ENCODE measurements at places on chromosomes 5 and 9.
A peak's percentile ranks its signal among the peaks of the same experiment; 100 is the strongest.

DNA sequence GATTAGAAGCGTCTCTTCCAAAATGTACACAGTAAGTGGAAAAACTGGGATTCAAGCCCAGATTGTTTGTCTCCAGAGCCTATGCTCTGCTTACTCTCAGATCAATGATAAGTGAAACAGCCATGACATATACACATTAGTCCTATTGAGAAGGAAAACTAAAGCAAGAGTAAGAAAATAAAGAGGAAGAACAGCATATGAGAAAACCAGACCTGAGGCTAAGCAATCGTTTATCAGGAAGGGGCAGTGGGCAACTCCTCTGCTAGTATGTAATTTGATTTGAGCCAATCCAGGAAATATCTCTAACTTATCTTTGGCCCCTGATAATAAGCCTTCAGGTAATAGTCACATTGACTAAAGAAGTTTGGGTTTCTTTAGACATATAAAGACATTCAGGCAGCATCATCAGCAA lies 789.9 kb upstream of the C9orf72 start:
- DNase-seq, result no peak

GRCh38 chr9:129868872-129869486 lies 33.7 kb downstream of the USP20 start:
- peak; percentile 86 for DNase-seq

DNA sequence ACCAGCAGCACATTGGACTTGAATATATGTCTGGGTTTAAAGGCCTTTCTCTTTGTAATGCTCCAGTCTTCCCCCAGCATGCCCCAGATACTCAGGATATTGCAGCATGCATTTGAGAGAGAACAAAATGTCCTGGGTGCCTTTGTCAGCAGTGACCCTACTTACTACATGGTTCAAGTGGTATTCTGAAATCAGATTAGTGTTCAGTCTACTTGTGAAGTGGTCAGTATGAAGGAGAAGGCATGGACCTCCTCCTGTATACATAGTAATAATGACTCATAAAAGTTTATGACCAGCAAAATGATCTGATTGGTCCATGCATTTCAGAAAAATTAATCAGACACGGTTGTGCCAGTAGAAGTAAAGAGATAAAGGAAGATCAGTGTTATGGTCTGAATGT lies 25.4 kb downstream of the GPR21 start:
- DNase-seq, result no peak

DNA sequence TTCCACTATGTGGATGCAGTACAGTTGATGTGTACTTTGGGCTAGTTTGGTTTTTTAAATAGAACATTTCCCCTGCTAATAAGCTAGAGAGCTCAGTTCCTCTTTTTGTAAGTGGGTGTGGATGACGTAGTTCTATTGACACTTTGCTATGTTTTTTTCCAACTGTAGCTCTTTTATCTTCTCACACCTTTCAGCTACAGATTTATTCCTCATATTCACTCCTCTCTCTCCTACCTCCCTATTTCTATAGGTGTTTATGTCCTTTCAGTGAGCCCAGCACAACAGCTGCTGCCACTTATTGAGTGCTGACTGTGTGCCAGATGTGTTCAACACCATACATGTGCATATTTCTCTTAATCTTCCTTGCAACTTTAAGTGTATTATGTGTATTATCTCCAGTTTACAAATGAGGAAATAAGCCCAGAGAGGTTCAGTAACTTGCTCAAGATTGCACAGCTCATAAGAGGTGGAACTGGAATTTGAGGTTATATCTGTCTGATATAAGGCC lies 215.7 kb downstream of the SEMA6A start:
- no peak for DNase-seq

DNA sequence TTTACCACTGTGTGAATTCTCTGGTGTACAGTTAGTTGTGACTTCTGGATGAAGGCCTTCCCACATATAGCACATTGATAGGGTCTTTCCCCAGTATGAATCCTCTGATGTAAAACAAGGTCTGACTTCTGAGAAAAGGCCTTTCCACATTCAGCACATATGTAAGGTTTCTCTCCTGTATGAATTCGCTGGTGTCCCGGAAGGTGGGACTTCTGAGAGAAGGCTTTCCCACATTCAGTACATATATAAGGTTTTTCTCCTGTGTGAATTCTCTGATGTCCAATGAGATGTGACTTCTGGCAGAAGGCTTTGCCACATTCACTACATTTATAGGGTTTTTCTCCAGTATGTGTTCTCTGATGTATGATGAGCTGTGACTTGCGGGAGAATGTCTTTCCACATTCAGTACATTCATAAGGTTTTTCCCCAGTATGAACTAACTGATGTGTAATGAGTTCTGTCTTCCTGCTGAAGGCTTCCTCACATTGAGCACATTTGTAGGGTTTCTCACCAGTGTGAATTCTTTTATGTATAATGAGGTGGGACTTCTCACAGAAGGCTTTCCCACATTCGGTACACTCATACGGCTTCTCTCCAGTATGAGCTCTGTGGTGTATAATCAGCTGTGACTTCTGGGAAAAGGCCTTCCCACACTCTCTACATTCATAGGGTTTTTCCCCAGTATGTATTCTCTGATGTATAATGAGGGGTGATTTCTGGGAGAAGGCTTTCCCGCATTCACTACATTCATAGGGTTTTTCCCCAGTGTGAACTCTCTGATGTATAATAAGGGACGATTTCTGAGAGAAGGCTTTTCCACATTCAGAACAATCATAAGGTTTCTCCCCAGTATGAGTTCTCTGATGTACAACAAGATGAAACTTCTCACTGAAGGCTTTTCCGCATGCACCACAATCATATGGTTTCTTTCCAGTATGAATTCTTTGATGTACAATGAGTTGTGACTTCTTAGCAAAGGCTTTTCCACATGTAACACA lies 9.1 kb downstream of the ZNF300 start:
- no peak for DNase-seq

DNA sequence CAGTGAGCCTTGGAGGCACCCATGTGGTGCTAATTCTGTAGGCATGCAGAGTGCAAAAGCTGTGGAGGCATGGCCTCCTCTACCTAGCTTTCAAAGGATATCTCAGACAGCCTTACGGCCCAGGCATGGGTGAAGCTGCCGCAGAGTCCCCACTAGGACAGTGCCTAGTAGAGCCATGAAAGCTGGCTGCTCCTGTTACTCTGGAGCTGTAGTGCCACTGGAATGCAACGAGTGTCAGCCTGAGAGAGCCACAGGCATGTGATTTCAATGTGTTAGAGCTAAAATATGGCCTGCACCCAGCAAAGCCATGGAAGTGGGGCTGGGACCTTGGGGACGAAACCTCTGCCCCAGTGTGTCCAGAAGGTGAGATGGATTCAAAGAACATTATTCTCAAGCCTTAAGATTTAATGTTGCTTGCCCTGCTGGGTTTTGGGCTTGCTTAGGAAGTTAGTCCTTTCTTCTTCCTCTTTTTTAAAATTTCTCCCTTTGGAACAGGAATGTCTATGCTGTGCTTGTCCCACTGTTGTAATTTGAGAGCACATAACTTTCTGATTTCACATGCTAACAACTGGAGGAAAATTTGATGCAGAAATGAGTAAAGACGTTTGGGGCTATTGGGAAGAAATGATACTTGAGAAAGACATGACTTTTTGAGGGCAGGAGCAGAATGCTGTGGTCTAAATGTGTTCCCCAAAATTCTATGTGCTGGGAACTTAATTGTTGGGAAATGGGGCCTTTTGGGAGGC lies 298.4 kb downstream of the PSAT1 start:
- DNase-seq, result no peak

GRCh38 chr5:143068712-143069111 lies 298.5 kb downstream of the ARHGAP26 start:
- DNase-seq, result no peak

DNA sequence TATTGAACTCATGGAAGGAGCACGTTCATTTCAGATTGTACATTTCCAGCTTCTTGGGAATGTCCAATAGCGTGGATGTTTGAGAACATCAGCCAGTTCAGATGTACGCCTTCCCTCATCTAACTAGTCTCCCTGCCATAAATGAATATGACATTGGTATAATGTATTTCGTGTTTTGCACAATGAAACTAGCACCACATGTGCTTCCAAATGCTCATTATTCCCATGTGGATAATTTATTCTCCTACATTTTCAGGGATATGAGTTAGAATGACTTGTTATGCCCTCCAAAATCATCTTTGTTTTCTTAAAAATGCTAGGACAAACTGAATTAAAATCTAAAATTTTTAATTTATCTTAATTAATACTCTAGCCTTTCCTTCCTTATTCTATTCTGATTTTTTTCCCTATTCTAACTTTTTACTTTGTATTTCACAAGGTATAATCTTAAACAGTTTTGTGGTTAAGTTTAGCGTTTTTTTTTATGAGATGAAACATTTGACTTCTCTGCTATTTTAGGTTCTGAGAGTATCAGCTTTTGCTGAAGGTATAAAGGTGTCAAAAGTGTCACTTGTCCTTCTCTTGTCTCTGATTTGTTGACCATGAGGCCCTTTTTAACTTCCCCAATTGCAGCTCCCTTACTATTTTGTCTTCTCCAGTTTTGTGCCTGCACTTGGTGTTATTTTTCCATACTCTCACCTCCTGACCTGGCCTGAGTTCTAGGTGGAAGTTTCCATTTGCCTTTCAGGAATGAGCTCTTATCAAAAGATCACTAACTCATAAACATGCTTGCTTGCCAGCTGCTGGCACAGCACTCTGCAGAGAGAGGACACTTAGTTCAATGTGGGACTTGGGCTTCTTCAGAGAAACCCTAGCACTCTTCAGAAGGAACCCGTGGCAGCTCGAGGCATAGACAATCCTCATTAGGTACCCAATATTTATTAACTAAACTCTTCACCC lies 106.8 kb downstream of the FRMD3 start:
- DNase-seq, result no peak

- DNase-seq, result no peak
These were observed 3.4 kb upstream of the AMBP start for GRCh38 chr9:114081441-114082016.

- no peak for DNase-seq
These were observed 35.0 kb downstream of the RANBP17 start for GRCh38 chr5:170896779-170897178.

DNA sequence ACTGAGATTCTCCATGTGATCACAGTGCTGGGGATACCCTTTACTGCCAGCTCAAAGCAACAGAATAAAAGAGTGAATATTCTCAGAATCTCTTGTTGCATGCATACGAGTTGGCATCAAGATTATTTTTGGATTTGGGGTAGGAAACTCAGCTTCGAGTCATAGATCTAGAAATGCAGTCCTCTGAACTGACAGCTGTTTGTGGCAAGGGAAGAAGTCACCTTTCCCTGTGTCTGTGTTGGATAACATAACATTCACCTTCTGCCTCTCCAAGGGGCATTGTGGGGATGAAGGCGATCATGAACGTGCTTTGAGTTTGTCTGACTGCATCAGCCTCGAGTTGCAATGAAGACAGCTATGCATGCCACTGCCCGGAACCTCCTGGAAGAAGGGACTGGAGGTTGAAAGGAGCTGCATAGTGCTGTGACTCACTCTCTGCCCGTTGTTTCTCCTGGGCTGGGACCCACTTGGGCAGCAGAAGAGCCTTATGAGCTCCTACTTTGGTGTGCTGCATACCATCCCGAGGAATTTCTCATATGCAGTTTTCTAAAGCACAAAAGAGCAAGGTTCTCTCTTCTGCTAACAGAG lies 231.7 kb downstream of the ARHGAP26 start:
- peak; percentile 41 for DNase-seq

DNA sequence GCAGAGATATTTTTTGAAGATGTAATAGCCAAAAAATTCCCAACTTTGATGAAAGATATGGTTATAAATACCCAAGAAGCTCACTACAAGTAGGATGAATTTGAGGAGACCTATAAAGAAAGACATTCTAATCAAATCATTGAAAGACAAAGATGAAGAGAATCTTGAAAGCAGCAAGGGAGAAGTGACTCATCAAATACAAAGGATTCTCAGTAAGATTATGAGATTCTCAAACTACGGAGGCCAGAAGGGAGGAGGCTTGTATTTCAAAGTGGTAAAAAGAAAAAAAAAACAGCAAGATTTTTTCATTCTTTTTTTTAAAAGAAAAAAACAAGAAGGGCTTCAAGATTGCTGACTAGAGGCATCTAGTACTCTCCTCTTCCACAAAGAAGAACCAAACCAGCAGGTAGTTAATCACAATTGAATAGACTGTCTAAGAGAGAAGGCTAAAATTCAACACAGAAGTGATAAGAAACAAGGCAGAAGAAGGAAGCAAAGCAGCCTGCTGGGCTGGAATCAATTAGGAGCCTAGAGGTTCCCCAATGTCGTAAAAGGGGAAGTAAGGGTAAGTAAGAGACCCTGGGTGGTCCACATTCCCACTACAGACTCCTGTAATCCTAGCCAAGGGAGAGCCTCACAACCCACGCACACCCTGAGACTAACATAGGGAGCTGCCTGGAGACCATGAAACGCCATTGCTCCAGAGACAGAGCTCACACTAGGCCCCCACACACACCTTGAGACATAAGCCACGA lies 59.1 kb upstream of the NIPAL4 start:
- no peak for DNase-seq

DNA sequence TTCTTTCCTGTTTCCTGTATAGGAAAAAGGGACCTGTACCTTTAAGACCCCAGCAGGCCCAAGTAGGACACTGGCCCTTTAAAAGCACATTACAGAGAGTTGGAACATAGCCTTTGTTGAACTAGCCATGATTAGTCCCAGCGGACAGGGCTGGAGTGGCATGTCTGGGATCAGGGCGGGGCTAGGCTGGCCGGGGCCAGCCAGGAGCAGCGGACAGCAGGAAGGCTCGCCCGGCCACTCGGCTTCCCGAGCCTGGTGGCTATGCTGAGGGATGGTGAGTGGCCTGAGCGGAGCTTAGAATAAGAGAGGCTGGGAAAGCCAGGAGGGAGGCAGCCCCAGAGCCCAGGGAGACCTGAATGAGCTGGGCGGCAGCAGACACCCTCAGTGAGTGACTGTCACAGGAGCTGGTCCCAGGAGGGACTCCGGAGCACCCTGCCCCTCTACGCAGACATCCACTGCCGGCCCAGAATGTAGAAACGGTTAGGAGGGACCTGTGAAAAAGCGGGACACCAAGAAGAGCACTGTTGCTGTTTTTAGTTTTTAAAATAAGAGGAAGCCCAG lies 92.1 kb downstream of the DAB2IP start:
- DNase-seq, result no peak

GRCh38 chr9:91241909-91242308 lies 119.8 kb downstream of the AUH start:
- DNase-seq, result no peak

DNA sequence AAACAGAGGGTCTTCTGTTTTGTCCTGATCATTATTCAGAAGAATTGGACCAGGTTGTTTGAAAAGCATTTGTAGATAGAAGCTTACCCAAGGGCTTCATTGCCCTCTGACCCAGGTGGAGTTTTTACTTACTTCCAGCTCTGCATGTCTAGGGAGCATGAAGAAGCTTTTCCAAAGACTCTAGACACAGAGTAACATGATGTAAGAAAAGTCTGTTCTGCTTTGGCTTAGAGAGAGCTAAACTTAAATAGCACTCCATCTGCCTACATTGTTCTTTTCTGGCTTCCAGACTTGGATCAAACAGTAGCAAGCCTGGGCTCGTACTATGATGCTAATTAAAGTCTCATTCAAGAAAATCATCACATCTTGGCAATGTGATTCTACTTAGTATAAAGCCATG lies 112.1 kb downstream of the SNCAIP start:
- no peak for DNase-seq

GRCh38 chr9:99162759-99163364 lies 57.9 kb downstream of the TGFBR1 start:
- no peak for DNase-seq

GRCh38 chr5:155274484-155274883 lies 260.9 kb downstream of the KIF4B start:
- no peak for DNase-seq

Data from activated naive CD4-positive, alpha-beta T cell treated with Interleukin-2 at 50 U/mL for 16 hours (primary cell).